ACHN (cell line): ENCODE measurements at places on chromosomes 4 and X.

- DNase-seq: peak; percentile 55
Measured at GRCh38 chr4:25180524-25181131, 20.4 kb upstream of the SEPSECS start.

DNA sequence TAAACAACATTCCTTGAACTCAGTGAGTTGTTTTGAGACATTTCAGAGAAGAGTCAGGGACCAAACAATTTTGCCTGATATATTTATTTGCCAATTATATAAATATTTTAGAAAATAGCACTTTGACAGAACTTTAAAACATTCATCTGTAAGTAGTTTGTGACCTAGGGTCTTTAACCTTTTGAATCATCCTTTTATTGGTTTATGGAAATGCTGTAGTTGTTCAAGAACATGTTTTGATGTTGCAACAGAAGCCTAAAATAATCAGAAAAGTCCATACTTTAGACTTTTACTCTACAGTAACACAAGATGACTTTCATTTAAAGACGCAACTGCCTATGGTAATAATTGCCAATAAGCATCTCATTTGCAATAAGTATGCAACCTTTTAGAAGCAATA, 43.0 kb downstream of the CXCL1 start:
- no peak for DNase-seq

GRCh38 chrX:134377537-134377936, 82.4 kb upstream of the HPRT1 start:
- peak; percentile 44 for DNase-seq

DNA sequence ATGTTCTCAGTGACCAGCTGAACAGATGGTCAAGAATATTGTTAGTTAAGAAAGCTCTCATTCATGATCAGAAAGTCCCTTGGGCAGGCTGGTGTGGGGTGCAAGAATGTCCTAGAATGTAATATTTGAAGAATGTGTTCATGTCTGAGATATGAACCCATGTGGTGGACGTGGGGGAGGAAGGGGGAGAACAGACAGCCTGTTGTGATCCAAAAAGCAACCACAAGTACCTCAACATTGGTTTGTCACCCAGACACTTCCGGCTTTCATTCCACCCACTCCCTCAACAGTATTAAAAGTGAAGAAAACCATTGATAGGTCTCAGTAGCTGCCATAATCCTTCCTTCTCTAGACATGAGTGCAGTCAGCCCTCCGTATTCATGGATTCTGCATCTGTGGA, 82.2 kb downstream of the MAML3 start:
- no peak for DNase-seq

- DNase-seq: peak; percentile 81
Measured at GRCh38 chr4:170089668-170090351, at the start of gene AADAT. AADAT (minus strand) TSS chr4:170089956; CDS start chr4:170089690, 266 bp downstream.

DNA sequence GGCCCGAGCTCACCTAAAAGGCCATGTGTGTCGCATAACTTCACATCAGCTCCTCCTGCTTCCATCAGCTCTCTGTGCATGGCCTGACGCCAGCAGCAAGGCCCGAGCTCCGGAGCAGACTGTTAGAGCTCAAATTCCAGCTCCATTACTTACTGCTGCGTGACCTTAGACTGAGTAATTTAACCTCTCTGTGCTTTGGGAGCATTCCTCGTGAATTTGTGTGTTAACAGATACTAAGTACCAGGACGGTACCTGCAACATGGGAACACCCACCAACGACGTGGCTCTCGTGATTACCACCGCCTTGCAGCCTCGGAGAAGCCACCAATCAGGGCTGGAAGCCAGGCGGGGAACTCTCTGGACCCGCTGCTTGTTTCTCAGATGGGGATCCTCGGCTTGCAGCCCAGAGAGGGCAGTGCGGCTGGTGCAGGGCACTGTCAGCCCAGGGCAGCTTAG, 12.9 kb downstream of the LETM1 start:
- peak; percentile 36 for DNase-seq

DNA sequence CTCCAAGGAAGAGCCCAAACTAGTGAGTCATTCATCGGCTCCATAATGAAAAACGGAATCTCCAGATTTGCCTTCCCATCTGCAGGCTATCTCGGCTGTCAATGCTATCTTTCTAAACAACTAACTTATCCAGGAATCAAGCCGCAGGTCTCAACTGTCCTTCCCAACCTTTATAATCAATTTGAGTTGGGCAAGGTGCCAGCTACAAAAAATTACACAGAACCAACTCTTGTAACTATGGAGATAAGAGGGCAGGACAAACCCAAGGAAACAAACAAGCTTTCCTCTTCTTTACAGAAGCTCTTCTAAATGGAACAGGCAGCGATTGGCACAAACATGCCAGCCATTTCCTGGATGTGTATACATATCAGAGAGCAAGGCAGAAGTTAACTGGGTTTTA, 61.2 kb upstream of the RAI2 start:
- DNase-seq: no peak

DNA sequence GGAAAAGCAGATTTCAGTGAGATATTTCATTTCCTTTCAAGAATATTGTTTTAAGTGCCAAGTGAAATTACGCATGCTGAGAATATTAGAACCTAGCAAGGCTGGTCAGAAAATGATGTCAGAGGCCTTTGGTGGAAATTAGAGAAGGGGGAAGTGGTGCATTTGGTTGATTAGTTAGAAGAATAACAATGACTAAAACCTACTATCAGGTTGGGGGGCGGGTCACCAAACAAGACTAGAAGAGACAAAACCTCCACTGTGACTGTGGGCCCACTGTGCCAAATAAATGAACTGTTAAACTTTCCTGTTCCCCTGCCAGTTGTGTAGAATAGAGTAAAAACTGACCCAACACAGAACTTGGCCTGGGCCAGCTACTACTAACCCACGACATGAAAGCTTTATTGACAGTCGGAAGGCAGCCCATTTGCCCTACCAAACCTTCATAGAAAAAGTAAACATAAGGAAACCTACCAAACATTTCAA, 2.9 kb downstream of the RAPGEF2 start:
- DNase-seq: no peak

GRCh38 chr4:71126719-71127118, 133.3 kb downstream of the DCK start:
- DNase-seq: peak; percentile 82

DNA sequence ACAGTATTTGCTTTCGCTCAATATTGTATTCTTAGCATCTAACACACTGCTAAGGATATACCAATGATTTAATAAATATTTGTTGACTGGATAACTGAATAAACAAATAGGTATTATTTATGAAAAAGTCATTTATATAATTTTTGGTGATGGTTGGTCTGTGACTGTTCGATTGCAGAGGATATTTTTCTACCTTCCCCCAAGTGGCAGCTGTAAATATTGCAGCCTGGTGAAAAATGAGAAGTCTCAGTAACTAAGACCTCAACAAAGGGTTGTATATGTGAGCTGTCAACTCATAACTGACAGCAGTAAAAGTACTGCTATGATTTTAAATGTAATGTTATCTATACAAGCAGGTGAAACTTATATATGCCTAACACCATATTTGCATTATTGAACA, 36.0 kb downstream of the HTR2C start:
- peak; percentile 4 for DNase-seq

DNA sequence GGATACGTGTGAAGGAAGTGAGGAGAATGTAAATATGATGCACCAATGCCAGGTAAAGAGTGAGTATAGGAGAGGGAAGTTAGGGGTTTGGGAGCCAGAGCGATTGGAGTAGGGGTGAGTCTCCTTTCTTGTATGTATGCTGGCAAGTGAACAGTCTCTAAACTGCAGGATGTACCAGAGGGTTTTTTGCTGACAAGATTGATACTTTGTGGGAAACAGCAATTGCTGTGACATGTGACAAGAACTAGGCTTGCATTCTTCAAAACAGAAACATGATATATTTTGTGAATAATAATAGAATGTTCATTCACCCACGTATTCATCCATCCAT, 706 bp downstream of the CHIC1 start:
- no peak for DNase-seq

DNA sequence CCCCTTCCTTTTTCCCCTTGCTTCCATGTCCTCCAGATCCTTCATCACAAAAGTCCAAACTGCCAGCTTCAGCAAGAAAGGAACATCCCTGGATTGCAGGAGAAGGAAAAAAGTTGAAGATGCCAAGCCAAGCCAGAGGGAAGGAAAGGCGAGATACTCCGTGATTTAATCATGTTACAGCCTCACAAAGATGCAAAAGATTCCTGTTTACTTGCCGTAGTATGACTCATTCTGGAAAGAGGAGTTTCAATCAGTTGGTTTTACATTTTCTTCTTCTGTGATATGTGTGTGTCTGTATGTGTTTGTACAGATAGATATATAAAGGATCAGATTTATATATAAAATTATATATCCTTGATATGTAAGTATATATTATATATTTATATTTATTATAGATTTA, 69.3 kb downstream of the BTC start:
- DNase-seq: no peak

- DNase-seq: no peak
Measured at GRCh38 chrX:100076031-100076430, 334.0 kb downstream of the PCDH19 start.

DNA sequence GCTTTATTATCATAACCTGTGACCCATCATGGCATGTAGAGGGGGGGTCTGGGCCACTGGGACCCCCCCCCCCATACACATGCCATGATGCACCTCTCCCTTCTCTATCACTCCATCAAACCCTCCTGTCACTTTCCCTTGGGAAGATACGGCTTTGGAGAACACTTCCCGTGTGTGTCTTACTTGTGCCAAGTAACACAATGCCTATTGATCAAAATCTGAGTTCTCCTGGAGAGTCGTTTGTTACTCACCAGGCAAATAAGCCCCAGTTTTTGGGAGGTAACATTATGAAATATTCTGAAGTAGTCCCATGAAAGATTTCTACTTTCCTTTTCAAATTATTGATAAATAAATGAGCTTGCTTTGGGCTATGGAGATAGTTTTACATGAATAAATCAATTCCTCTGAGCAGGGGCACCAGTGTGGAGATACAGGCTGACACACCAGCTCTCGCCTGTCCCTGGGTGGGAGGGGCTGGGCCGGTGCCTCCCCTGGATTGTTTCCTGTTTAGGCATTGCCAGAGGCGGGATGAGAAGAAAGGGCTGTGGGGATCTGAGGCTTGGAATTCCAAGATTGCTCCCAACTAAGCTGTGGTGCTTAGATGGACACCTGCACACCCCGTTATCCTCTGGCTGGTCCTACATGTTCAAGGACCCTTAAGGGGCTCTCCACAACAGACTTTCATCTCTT, 63.2 kb upstream of the WWC2 start:
- DNase-seq: no peak
